ENCODE measurements at places on chromosomes 3 and 15.

GRCh38 chr3:186021673-186022362 lies 84.0 kb upstream of the TRA2B start:
- H3K4me3 ChIP-seq: no peak overlapping the region
- no peaks in the 10 kb centered on the region for H3K27me3 ChIP-seq
- DNase-seq: no peak

GRCh38 chr3:195302431-195302830 lies 31.5 kb upstream of the XXYLT1 start:
- peaks cover 17% of the 10 kb centered on the region for H3K36me3 ChIP-seq
- no peak overlapping the region for H3K27ac ChIP-seq
- H3K4me3 ChIP-seq: no peak overlapping the region
- DNase-seq: no peak

- no peaks in the 10 kb centered on the region for H3K36me3 ChIP-seq
- H3K27ac ChIP-seq: no peak overlapping the region
- no peak for DNase-seq
These were observed 103.4 kb downstream of the GSK3B start for GRCh38 chr3:119990888-119991287.

DNA sequence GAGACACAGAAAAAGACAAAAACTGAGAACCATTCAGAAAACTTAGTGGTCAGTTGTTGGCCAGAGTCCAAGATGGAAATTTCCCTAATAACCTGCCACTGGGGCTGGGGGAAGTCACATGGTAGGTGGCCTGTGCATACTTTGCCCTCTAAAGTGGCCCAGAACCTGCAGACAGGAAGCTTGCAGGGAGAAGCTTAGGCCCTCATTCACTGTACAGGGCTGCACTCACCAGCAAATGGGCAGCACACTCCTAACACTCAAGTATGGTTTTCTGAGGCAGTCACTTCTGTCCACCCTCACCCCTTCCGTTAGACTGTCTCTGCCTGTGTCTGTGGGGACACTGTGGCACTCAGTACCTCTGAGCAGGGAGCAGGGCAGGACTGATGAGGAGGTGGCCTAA lies 14.5 kb upstream of the RNU6-1 start:
- no peak for DNase-seq
- H3K36me3 ChIP-seq: no peaks in the 10 kb centered on the region
- H3K27me3 ChIP-seq: no peaks in the 10 kb centered on the region
- H3K4me3 ChIP-seq: no peak overlapping the region

DNA sequence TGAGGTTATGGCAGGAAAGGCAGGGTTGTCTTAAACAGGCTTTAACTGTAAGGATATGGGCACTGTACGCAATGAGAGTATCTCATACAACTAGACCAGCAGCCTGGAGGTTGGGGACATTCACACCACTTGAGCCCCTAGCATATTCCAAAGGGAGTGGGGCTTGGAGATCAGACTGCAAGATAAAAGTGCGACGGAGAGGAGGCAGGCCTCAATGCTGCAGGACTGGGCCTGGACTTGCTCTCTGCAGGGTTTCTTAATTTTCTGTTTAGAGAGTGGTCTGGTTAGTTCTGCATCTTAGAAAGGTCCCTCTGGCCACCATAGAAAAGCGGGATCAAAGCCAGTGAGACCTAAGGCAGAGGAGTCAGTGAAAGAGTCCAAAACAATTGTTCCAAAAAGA lies 357.7 kb upstream of the NR2F2 start:
- H3K4me1 ChIP-seq: no peaks in the 10 kb centered on the region
- H3K27me3 ChIP-seq: no peaks in the 10 kb centered on the region
- no peak overlapping the region for H3K27ac ChIP-seq
- no peak overlapping the region for H3K4me3 ChIP-seq
- H3K36me3 ChIP-seq: no peaks in the 10 kb centered on the region

- H3K27ac ChIP-seq: no peak overlapping the region
- H3K36me3 ChIP-seq: no peaks in the 10 kb centered on the region
- no peaks in the 10 kb centered on the region for H3K27me3 ChIP-seq
- H3K4me1 ChIP-seq: no peaks in the 10 kb centered on the region
These were observed 321.0 kb upstream of the NAALADL2 start for GRCh38 chr3:174538151-174538550.

- no peak overlapping the region for H3K27ac ChIP-seq
- H3K36me3 ChIP-seq: no peaks in the 10 kb centered on the region
- DNase-seq: no peak
- no peak overlapping the region for H3K4me3 ChIP-seq
- peaks cover 10% of the 10 kb centered on the region for H3K4me1 ChIP-seq
These were observed 438.9 kb downstream of the RAP2B start for GRCh38 chr3:153600896-153601295.

- DNase-seq: peak; percentile 59
- H3K4me1 ChIP-seq: no peaks in the 10 kb centered on the region
- H3K27me3 ChIP-seq: no peaks in the 10 kb centered on the region
- H3K36me3 ChIP-seq: peaks cover 4% of the 10 kb centered on the region
- H3K27ac ChIP-seq: no peak overlapping the region
- H3K4me3 ChIP-seq: no peak overlapping the region
These were observed 20.4 kb downstream of the FAH start for GRCh38 chr15:80173022-80173759.

DNA sequence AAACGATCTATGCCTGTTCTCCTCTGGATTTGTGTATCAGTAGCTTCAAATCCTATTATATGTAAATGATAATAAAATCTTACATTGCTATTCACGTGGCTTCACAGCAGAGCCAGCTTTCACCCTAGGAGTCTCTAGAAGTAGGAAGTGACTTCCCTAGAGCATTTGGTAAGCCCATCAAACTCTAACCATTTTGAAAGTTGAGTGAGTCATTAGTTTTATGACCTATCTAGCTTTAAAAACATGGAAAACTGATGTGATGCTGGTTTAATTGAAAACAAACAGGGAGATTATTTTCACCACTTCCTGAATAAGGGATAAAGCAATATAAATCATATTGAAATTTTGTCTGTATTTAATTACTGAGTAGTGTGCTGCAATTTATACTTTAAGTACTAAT lies 275.2 kb downstream of the EPHA6 start:
- H3K27me3 ChIP-seq: no peaks in the 10 kb centered on the region
- DNase-seq: no peak
- no peak overlapping the region for H3K27ac ChIP-seq
- no peaks in the 10 kb centered on the region for H3K4me1 ChIP-seq
- no peak overlapping the region for H3K4me3 ChIP-seq

- peaks cover 25% of the 10 kb centered on the region for H3K4me1 ChIP-seq
- H3K27ac ChIP-seq: no peak overlapping the region
- H3K4me3 ChIP-seq: no peak overlapping the region
- no peaks in the 10 kb centered on the region for H3K36me3 ChIP-seq
- no peaks in the 10 kb centered on the region for H3K27me3 ChIP-seq
- DNase-seq: no peak
These were observed 1.9 kb downstream of the MB21D2 start for GRCh38 chr3:192915722-192916121.

GRCh38 chr3:27677565-27677964 lies 44.6 kb downstream of the EOMES start:
- no peaks in the 10 kb centered on the region for H3K27me3 ChIP-seq
- no peak for DNase-seq
- H3K27ac ChIP-seq: no peak overlapping the region
- no peaks in the 10 kb centered on the region for H3K36me3 ChIP-seq

DNA sequence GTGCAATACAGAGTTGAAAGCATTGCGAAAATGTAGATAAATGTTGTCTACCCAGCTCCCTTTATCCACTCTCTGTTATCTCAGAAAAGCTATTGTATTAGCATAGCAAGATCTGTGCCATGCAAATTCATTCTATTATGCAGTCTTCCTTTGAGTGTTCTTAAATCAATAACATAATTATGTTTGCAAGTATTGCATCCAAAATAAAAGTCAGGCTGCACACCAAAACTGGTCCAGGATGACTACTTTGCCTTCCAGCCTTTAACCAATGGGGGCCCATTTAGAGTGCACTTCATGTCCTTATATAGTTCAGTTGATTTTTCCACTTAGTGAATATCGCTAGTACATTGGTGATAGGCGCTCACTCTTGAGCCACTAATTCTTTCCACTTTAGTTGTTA lies 107.4 kb upstream of the MLF1 start:
- H3K36me3 ChIP-seq: no peaks in the 10 kb centered on the region
- H3K27ac ChIP-seq: no peak overlapping the region
- DNase-seq: no peak
- no peak overlapping the region for H3K4me3 ChIP-seq
- no peaks in the 10 kb centered on the region for H3K4me1 ChIP-seq

GRCh38 chr3:101979033-101979432 lies 129.7 kb downstream of the NFKBIZ start:
- H3K36me3 ChIP-seq: no peaks in the 10 kb centered on the region
- H3K27ac ChIP-seq: no peak overlapping the region
- no peak for DNase-seq

DNA sequence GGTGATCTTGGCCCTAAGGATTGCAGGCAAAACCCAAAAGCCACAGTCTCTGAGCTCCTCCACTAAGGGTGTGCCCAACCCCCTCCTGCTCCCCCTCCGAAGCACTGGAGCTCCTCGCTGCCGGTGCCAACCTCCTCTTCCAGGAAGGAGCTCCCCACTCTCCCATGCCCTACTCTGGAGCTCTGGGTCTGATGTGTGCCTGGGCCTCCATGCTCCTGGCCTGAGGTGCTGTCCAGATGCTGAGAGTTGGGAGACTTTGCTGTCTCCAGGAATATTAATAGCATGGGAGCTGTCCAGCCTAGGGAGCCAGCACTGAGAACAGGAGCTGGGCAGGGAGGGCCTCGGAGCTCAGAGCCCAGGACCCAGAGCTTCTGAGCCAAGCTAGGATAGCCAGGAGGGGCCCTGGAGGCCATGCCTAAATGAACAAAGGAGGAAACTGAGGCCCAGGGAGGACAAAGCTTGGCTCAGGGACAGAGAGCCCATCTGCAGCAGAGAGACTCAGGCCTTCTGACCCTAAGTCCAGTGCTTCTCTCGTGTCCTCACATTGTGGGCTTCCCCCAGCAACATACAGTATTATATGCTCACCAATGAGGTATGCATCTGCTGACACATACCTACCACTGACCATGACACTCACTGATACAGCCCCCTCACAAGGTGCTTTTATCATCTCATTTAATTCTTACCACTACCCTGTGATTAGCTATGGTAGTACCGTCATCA lies 36.9 kb upstream of the HERC1 start:
- H3K27me3 ChIP-seq: no peaks in the 10 kb centered on the region
- no peak overlapping the region for H3K4me3 ChIP-seq
- no peak overlapping the region for H3K27ac ChIP-seq
- no peaks in the 10 kb centered on the region for H3K4me1 ChIP-seq
- no peak for DNase-seq
